Stimulated activated CD8-positive, alpha-beta memory T cell treated with anti-CD3 and anti-CD28 coated beads, Interleukin-7, amount 100 ng/mL, for 48 hours (primary cell): ENCODE measurements at places on chromosomes 7 and 10.

DNA sequence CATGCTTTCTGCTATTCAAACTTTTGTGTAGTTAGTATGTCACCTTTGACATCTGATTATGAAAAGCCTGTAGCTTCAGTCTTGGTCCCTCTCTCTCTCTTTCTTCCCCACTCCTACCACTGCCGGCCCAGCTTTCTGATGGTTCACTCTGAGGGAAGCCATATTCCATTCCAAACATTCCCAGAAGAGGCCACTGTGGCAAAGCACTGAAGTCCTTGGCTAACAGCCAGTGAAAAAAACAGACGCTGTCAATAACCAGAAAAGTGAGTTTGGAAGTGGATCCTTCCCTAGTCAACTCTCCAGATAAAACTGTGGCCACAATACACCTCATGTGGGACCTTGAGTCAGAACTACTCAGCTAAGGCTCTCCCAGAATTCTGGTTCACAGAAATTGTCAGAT, 950.7 kb upstream of the PHF14 start:
- DNase-seq: no peak

- DNase-seq: no peak
Measured at GRCh38 chr10:1754506-1755153, 17.3 kb upstream of the ADARB2 start.

GRCh38 chr7:75950111-75950681, 35.2 kb downstream of the POR start:
- no peak for DNase-seq

DNA sequence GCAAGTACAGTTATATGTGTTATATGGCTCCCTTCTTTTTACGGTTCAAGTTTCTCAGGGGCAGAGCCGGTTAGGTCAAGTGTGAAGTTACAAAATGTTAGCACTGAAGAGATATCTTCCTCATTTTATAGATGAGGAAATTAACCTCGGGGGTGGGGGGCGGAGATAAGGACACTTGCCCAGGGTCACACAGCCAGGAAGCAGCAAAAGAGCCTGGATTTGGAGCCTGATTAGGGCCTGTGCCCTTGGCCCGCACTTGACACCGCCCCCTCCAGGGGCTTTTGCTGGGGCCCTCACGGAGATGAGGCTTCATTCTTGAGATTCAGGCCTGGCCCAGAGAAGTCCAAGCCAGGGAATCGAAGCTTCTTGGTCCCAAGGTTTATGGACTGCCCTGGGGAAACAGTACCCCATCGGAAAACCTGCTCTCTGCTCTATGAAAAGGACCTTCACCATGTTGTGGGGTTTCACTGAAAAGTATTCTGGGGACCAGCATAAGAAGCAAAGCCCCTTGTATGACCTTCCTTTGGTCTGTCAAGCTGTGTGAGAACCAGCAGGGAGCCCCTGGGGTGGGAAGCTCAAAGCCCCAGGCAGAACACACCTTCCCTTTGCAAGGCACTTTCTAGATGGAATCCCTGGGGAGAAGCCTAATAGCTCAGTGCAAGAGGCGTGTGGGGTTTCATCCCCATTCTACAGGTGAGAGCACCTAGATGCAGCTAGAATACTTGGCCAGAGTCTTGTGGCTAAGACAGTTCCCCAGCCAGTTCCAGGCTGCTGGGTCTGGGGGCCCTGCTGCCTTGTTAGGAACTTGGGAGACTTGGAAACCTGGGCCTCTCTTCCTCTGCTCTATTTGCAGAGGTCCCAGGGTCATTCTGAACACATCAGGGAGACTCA, 21.9 kb downstream of the UNC5B start:
- DNase-seq: no peak
